ENCODE measurements at places on chromosomes 2 and 18.
A peak's percentile ranks its signal among the peaks of the same experiment; 100 is the strongest.

- no peak for DNase-seq
These were observed 8.0 kb downstream of the SNORC start for GRCh38 chr2:232877940-232878511.

- no peak for DNase-seq
These were observed 104.0 kb upstream of the REV1 start for GRCh38 chr2:99593692-99594427.

- no peak for DNase-seq
These were observed 43.8 kb downstream of the MAIP1 start for GRCh38 chr2:199999166-199999565.

DNA sequence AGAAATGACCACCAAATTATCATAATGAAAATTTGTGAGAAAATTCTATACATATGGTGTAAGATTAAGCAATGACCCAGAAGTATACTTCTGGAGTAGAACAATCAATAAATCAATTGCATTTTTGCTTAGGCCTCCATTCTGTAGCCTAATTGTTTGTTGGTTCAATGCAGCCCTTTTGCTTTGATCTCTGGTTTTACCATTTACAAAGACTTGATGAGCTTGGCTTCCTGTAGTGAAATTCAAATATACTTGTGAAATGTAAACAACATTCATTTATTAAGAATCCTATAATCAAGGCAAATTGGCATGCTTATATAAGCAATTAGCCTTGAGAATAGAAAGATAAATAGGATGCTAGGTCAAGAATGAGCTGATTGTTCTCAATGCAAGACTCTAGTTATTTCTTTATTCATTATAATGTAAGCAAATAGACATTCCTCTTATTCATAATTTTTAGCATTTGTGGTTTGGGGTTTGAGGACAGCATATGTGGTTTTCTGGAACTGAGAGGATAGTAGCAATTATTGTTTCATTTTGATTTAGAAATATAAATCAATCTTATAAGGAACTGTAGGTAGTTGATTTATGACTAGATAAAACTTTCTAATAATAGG, 9.7 kb downstream of the FMNL2 start:
- no peak for DNase-seq

DNA sequence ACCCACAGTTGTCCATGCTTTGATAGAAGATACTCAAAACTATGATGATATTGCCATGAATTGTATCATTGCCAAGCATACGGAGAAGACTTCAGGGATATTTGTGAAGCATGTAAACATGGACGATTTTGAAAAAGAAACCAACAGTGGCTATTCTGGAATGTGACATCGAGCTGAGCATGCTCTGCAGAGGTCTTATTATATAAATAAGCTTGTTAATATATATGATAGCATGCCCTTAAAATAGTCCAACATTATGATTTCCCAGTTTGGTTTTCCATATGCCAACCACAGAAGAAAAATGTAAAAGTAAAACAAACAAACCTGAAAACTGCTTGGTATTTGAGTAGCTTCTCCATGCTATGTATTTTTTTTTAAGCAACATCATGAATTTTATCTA, 159.1 kb downstream of the LNPK start:
- no peak for DNase-seq

- DNase-seq, result no peak
These were observed 217.1 kb downstream of the SETBP1 start for GRCh38 chr18:44897816-44898215.

- DNase-seq, result no peak
These were observed 7.7 kb upstream of the TMSB10 start for GRCh38 chr2:84897773-84898172.

DNA sequence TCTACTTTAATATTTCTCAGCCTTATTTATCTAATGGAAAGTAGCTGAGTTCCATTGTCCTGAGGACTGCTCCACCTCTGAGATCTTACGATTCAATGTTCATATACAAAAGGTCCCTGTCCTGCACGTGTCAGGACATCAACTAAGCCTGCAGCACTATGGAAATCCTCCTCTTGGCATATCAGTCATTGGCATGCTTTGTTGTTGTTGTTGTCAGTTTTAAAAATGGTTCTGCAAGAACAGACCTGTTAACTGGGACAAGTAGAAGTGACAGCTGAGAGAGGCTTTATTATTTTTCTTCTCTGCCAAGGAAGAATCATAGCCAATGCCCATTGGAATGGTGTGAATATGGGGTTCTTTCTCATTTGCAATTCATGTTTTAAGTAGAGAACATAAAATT, 450.1 kb upstream of the PKDCC start:
- DNase-seq, result no peak

- no peak for DNase-seq
These were observed 10.9 kb downstream of the TTLL4 start for GRCh38 chr2:218721488-218721887.

DNA sequence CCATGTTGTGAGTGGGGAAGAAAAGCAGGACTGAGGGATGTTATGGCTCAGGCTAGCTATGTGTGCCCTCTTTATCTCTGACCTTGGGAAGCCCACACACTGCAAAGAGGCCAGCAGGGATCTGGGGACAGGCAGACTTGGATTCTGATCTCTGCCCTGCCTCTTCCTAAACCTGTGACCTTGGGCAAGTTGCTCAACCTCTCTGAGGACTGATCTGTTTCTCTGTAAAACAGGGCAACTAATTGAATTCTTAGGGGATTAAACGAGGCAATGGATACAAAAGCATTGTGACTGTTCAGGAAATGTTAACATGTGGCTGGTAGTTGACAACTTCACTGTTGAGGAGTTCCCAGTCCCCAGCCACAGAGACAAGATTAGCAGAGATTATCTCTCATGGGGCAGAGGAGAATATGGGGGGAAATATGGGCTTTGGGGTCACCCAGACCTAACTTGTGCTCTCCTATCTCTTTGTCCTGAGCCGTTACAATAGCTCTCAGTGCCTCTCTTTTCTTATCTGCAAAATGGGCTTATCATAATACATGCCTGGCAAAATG, 184.7 kb upstream of the GLI2 start:
- DNase-seq, result no peak

GRCh38 chr2:36351736-36352349, 3.7 kb upstream of the CRIM1 start:
- DNase-seq, result no peak

GRCh38 chr2:85503168-85503850, 35.7 kb upstream of the MAT2A start:
- no peak for DNase-seq

DNA sequence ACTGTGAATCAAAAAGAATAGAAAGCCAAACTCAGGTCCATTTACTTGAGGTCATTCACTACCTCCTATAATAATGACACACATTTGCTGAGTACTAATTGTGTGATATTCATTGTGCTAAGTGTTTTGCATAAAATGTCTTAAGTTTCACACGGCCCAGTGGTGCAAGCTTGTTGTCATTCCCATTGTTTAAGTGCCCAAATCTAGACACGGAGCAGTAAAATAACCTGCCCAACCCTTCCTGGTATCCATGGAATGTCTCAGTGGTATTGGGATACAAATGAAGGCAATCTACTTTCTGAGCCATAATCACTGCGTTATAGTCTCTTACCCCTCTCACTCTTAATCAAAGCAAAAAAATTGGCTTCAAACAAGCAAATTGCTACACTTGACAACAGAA, 233.3 kb downstream of the NCKAP5 start:
- DNase-seq, result no peak

- no peak for DNase-seq
These were observed 1191.9 kb upstream of the SLC39A10 start for GRCh38 chr2:194464964-194465638.

DNA sequence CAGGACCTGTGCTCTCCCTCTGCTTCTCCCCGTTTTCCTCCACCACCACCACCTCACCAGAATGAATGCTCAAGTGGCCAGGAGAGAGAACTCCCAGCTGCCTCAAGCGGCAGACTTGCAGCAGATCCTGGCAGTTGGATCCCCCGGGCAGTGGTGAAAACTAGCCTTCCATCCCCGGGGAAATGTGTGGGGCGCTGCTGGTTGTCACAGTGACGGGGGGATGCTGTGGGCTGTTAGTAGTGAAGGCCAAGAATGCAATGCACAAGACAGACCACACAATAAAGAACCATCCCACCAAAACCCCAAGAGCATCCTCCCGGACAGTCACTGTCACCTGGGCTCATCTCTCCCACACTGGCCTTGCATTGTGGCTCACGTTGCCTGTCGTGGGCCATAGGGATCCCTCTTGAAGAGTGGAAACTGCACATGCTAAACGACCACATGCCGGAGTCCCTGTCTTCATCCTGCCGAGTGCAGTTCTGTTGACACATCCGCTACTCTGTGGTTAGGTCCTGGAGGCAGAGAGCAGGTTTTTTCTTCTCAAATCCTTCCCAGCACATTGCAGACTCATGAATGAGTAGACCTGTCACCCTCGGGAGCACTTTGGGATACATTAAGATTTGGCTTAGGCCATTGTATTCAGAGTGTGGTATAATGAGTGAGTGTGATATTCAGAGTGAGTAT, 13.5 kb downstream of the SPATA3 start:
- DNase-seq, result no peak

GRCh38 chr18:75204269-75204731, 4.6 kb downstream of the PTGR3 start:
- no peak for DNase-seq

DNA sequence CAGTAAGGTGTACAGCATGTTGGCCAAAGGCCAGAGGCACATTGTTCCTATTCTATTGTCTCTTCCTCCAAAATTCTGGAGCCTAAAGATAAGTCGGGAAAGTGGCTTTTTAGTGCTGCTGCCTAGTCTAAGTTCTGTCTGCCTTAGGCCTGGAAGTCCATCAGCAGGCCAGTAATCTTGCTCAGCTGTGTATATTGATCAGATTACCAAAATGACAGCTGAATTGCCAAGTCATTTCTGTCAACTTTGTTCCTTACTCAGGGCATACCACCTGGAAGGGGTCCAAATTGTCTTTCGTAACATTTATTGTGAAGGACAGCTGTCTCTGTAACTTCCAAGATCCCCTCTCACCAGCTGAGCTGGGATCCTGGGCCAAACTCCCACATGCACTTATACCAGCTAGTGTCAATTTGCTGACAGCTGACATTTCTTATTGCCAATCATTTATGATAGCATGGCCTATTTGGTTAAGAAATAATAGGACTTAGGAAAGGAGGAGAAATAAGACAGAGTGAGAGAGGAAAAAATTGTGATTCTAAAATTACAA, 116.8 kb upstream of the FSHR start:
- DNase-seq, result no peak

- DNase-seq, result peak; percentile 23
These were observed 347.6 kb downstream of the CTNNA2 start for GRCh38 chr2:79860228-79861058.

GRCh38 chr2:201929281-201930026, 104.2 kb upstream of the FZD7 start:
- no peak for DNase-seq

DNA sequence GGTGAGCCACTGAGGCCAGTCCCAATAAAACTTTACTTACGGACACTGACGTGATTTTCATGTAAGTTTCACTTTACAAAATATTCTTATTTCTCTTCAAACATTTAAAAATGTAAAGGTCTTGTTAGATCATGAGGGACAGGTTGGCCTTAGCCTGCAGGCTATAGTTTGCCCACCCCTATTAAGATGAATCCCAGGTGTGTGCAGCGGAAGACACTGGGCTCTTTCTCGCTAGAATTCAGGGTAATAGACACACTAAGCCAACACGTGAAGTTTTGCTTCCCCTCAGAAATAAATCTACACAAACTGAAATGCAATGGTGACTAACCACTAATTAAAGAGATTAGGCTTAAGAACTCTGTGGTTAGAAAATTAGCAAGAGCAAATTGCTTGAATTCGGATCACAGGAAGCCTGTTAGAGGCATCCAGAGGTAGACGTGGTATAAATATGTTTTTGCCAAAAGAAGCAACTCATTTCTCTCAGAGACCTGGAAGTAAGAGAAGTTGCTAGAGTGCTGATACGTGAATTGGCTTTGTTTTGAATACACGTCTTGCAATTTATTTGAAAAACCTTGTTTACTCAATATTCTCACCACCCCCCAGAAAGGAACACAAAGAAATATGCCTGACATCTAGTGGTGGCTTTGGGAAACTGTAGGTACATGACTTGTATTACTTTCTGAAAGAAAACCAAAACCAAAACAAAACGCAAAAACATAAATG, 151.6 kb downstream of the DTNB start:
- peak; percentile 55 for DNase-seq

DNA sequence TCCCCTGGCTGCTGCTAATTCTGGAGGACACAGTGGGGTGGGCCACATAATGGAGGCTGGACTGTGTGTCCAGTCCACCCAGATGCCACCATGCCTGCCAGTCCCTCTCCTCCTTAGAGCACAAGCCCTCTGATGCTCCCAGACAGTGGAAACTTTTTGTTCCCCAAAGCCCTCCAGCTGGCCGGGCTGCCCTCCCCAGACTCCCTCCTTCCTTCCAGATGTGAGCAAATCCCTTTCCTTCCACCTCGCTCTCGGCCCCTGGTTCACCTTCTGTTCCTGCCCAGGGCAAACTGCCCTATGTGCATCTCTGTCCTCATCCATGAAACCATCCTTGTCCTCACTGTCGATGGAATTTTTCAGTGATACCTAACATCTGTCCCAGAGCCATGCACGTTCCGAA, 33.9 kb downstream of the LRRFIP1 start:
- no peak for DNase-seq

GRCh38 chr2:134262684-134263083, 8.8 kb downstream of the MGAT5 start:
- DNase-seq, result peak; percentile 20

DNA sequence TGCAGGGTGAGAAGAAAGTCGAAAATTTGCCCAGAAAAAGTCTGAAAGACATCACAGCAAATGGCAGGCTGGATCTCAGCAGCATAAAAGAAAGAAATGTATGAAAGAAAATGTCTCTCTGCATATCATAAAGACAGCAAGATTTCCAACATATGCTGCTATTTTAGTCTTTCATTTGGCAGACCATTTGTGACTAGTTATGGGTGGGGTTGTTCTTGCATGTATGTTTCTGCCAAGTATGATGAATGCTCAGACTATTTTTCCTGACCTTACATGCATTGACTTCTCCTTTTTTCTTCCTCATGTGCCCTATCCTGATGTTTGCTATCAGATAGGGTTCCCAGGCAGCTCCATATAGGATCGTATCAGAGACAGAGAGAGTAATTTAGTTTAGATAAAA, 58.5 kb upstream of the PARD3B start:
- no peak for DNase-seq

DNA sequence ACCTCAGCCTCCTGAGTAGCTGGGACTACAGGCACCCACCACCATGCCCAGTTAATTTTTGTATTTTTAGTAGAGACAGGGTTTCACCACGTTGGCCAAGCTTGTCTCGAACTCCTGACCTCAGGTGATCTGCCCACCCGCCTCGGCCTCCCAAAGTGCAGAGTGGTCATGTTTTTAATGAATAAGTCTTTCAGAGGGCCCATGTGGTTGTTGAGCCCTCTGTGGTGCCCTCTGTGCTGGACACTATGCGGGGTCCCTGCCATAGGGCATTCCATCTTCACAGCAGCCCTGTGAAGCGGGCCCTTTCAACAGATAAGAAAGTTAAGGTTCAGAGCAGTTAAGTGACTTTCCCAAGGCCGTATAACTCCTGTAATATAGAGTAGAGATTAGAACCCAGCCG, 25.9 kb downstream of the MYO7B start:
- DNase-seq, result no peak

All from GM13977 (cell line).